ENCODE measurements at places on chromosomes 13 and 19. TPM values are rescaled to one million over a fixed set of nuclear protein-coding genes. Genes with fewer than 3 reads are reported as not detected.

- peak; percentile 40 for DNase-seq
- H3K4me1 ChIP-seq = no peaks in the 10 kb centered on the region
- peaks cover 3% of the 10 kb centered on the region for H3K36me3 ChIP-seq
- no peak overlapping the region for H3K4me3 ChIP-seq
Observed at GRCh38 chr19:6032827-6033226, 54.9 kb upstream of the RANBP3 start.

DNA sequence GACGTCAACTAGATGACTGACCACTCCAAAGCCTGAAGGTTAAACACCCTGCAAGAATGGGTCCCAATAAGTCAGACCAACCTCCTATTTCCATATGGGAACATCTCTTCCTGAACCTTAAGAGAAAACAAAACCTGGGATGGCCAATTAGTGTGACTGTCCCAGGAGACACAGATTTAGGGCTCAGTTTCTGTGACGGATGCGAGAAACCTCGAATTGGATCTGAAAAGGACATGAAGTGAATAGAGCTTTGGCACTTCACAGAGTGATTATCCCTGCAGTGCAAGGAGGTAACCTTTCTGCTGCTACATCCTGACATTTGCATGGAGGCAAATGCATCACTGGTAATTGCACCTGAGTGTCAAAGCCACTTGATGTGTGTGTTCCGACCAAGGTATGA lies 442.2 kb upstream of the KLF12 start:
- no peak for DNase-seq
- peak overlapping the region; percentile 72 for H3K4me3 ChIP-seq
- no peaks in the 10 kb centered on the region for H3K36me3 ChIP-seq
- no peak overlapping the region for H3K27ac ChIP-seq
- peaks cover 15% of the 10 kb centered on the region for H3K4me1 ChIP-seq

DNA sequence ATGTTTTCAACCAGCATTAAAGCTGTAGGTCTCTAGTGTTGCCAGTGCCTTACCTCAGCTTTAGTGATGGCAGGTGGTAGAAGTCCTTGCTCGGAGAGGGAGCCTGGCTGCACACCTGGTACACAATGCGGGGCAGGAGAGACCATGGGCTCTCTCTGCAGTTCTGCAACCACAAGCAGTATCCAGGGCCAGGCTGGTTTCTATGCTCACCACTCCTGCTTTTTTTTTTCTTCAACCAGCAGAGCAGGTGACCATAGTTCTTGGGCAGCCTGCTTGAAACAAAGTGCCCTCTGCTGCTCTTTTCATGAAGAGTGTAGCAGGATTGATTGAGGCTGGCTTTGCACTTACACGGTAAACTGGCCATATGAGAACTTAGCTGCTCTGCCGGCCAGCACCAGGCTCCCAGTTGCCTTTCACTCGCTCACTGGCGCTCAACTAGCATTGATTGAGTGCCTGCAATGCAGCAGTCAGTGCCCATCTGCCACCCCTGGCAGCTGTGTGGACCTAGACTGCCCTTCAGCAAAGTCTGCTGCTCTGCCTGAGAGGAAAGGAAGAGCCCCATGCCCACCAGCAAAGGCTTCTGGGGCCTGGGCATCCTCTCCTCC lies 4.4 kb upstream of the CHAMP1 start:
- H3K4me3 ChIP-seq = no peak overlapping the region
- no peak for DNase-seq
- H3K27ac ChIP-seq = no peak overlapping the region

GRCh38 chr13:100306434-100306999 lies 217.6 kb downstream of the PCCA start:
- DNase-seq = no peak
- H3K36me3 ChIP-seq = peaks cover 10% of the 10 kb centered on the region
- H3K4me3 ChIP-seq = peak overlapping the region; percentile 11
- H3K27ac ChIP-seq = peak overlapping the region; percentile 89
- H3K4me1 ChIP-seq = peaks cover 57% of the 10 kb centered on the region

GRCh38 chr19:19324059-19324770 lies 3.6 kb downstream of the MAU2 start:
- H3K4me1 ChIP-seq = peaks cover 22% of the 10 kb centered on the region
- no peak for DNase-seq
- H3K36me3 ChIP-seq = peaks cover 24% of the 10 kb centered on the region
- H3K27me3 ChIP-seq = no peaks in the 10 kb centered on the region
- H3K27ac ChIP-seq = peak overlapping the region; percentile 32

GRCh38 chr19:18304208-18304457 lies 18.7 kb downstream of the LSM4 start:
- H3K4me3 ChIP-seq = peak overlapping the region; percentile 71
- no peaks in the 10 kb centered on the region for H3K27me3 ChIP-seq
- H3K4me1 ChIP-seq = peaks cover 52% of the 10 kb centered on the region
- no peak for DNase-seq
- peak overlapping the region; percentile 100 for H3K27ac ChIP-seq

DNA sequence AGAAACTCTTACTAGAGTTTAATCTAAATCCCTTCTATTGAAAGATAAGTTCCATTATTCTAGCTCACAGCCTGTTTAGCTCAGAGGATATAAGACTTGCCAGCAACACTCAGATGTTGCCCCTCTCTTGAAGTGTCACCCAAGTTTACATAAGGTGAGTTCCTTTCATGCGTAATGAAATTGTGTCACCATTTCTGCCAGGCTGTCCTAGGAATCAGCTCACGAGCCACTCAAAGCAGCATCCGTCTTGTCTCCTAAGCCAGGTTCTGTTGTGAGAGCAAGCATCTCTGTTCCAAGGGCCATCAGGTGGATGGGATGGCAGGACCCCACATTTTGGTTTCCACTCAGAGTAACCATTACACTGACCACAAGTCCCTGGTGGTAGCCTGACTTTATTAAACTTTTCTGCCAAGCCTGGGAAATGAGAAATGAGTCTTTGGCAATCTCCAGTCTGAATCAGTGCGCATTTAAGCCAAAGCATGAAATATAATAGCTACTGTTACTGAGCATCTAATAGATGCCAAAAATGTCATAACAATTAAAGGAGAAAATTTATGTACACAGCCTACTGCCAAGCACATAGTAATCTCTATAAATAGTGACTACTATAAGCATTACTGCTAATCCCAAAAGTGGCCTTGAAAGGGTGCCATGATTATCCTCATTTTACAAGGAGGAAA lies 179.6 kb upstream of the MIR17HG start:
- H3K36me3 ChIP-seq = no peaks in the 10 kb centered on the region
- DNase-seq = no peak
- H3K4me3 ChIP-seq = no peak overlapping the region
- H3K4me1 ChIP-seq = no peaks in the 10 kb centered on the region

DNA sequence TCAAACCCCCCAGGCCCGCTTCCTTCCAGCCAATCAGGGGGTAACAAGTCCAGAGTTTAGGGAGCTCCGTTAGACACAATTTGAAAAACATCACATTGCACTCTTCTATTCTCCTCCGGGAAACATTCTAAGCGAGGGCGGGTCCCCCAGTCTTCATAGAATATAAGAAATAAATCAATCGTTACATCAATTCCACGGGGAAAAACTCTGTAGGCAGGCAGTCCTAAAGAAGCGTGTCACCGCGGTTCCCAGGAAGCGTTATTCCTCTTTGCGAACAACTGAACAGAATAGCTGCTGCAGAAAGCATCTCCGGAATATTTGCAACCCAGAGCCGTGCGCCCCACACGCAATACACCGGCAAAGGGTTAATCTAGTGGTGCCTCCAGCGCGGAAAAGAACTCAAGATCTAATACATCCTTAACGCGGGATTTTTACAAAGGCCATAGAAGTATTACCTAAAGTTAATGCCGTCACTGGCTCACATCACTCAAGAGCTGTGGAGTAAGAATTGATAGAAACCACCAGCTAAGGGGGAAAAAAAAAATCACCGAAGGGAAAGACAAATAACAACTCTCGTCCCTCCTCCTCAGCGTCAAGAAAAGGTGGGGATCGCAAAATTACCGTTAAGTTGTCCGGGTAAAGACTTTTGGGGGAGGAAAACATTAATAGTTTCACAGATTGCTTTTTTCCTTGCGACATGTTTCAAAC lies 65.1 kb downstream of the KCNRG start:
- peaks cover 5% of the 10 kb centered on the region for H3K36me3 ChIP-seq
- peaks cover 53% of the 10 kb centered on the region for H3K4me1 ChIP-seq
- peak overlapping the region; percentile 100 for H3K27ac ChIP-seq
- H3K4me3 ChIP-seq = peak overlapping the region; percentile 100
- no peak for DNase-seq

DNA sequence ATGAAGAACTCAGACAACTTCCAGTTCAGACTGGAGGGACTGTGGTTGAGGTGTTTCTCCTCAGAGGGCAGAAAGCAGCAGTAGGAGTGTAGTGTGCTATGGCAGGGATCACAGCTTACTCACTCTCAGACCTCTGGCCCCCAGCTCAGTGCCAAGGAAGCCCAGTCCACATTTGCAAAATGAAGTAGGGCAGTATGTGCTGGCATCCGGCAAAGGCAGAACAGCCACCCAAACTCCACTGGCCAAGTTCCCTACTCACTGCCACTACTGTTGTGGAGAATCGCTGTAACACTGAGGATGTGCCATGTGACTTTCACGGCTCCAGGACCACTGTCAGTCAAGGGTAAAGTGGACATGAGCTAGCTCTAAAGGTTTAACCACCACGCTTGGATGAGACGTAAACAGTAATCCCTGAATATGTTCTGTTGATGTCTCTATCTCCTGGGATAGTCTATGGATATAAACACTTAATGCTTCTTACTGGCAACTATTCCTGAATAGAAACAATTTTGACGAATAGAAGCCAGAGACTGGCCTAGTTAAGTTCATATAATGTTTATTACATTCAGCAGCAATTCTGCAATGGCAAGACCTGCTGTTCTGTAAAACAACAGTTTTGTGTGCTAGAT lies 67.0 kb upstream of the SLC15A1 start:
- H3K27me3 ChIP-seq = no peaks in the 10 kb centered on the region
- no peak overlapping the region for H3K27ac ChIP-seq
- DNase-seq = no peak
- peaks cover 24% of the 10 kb centered on the region for H3K4me1 ChIP-seq
- H3K4me3 ChIP-seq = no peak overlapping the region

DNA sequence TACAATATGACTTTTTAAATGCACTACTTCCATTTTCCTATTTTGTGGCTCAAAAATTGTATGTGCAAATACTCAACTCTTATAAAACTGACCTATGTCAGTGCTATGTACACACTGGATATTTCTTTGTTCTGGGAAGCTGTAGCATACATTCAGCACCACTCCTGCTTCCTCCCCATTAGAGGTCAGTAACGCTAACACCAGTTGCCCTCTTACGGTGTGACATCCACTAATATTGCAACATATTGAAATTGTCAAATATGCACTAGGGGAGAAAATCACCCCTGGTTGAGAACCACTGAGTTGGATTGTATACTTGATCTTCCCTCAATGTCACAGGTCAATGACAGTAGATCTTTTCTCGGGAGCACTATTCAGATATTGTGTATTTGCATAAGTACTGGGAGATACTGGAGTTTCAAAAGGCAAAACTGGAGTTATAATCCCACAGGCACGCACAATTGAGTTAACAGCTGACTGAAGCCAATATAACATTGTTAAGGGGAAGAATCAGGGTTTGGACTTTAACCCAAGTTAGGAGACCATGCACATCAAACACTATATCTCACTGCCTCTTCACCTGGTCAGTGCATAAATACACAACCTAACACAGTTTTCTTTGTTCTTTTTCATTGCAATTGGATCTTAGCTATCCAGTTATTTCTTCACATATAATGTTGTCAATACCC lies 1276.5 kb upstream of the MIR17HG start:
- H3K36me3 ChIP-seq = no peaks in the 10 kb centered on the region
- no peak overlapping the region for H3K27ac ChIP-seq
- no peak for DNase-seq
- H3K4me3 ChIP-seq = no peak overlapping the region

- no peak for DNase-seq
- peak overlapping the region; percentile 98 for H3K4me3 ChIP-seq
- no peak overlapping the region for H3K27ac ChIP-seq
- H3K36me3 ChIP-seq = no peaks in the 10 kb centered on the region
- H3K4me1 ChIP-seq = peaks cover 25% of the 10 kb centered on the region
- H3K27me3 ChIP-seq = no peaks in the 10 kb centered on the region
Observed at GRCh38 chr19:14530506-14530905, 1.1 kb downstream of the TECR start.

- H3K27ac ChIP-seq = peak overlapping the region; percentile 93
- peak; percentile 83 for DNase-seq
Observed at GRCh38 chr19:27794494-27795042, 1418.4 kb downstream of the UQCRFS1 start.

DNA sequence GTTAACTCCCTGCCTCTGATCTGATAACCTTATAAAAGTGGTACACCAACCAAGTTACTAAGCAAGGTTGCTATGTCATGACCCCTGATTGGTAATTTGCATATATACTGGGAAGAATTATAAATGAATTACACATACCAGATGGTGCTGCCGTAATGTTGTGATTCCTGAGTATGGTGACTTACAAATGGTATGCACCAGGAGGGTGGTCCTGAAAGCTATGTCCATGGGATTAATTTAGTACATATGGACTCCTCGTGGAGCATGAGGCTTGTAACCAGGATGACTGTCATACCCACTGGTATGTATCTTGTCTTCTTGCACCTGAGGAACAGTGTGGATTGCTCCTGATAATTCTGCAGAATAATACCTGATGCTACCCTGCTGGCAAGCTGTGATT lies 240.6 kb downstream of the GPC6 start:
- H3K4me3 ChIP-seq = no peak overlapping the region
- DNase-seq = no peak
- H3K36me3 ChIP-seq = peaks cover 10% of the 10 kb centered on the region

- peak; percentile 91 for DNase-seq
- peaks cover 14% of the 10 kb centered on the region for H3K36me3 ChIP-seq
- peak overlapping the region; percentile 97 for H3K4me3 ChIP-seq
- no peaks in the 10 kb centered on the region for H3K27me3 ChIP-seq
- peaks cover 36% of the 10 kb centered on the region for H3K4me1 ChIP-seq
- peak overlapping the region; percentile 100 for H3K27ac ChIP-seq
Observed at GRCh38 chr19:53868091-53868891, 608 bp downstream of the MYADM start.

NLRP5 gene
- not detected for total RNA-seq

LIN7B gene
- total RNA-seq = 9.9 TPM

SPACA4 gene
- total RNA-seq = not detected

BABAM1 gene
- total RNA-seq = 93.7 TPM

CATSPERD gene
- not detected for total RNA-seq

CEACAM8 gene
- not detected for total RNA-seq

LYPD5 gene
- not detected for total RNA-seq

SIGLEC14 gene
- not detected for total RNA-seq

KLK15 gene
- not detected for total RNA-seq

CYP2A6 gene
- not detected for total RNA-seq

TBXA2R gene
- 0.30 TPM for total RNA-seq

ARRDC5 gene
- not detected for total RNA-seq

RPS19 gene
- total RNA-seq = 1,810 TPM
